Kasumi-1 (cell line): ENCODE measurements at places on chromosomes 2 and 18.

DNA sequence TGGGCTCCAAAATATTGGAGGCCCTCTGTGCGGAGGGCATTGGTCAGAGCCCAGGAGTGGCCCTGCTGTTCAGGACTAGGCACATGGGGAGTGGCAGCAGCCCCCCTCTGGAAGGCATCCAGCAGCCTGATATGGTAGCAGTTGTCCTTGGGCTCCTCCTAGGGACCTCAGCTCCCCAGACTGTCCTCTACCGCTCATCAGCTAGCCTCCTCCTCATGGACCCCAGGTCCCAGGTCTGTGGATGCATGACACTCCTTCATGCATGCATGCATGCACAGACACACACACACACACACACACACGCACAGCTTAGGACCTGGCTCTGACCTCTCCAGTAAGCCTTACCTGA is 15.4 kb upstream of the ATP6V1B1 start:
- no peak for DNase-seq

DNA sequence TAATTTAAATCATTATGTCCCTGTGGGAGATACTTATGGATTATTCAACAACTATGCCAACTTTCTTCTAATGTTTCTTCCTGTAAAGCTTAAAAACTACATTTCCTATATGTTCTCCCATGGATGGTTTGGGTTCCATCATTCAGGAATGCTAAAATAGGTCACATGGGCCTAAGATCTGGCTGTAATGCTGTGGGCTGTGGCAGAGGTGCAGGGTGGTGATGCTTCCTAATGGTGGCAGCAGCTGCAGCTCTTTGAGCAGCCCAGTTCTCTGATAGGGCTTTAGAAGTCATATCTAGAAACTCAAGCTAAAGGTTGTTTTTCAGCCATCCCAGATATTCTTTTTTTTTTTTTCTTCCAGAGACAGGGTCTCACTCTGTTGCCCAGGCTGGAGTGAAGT is 266.1 kb downstream of the ZNF385B start:
- no peak for DNase-seq

GRCh38 chr2:8215982-8216381 is 465.9 kb upstream of the ID2 start:
- DNase-seq = no peak

- DNase-seq = no peak
Observed at GRCh38 chr18:55998801-55999385, 410.9 kb upstream of the TCF4 start.

- DNase-seq = no peak
Observed at GRCh38 chr2:157971702-157972101, 95.6 kb upstream of the ACVR1 start.

- DNase-seq = no peak
Observed at GRCh38 chr2:158266111-158266510, 164.4 kb downstream of the UPP2 start.

DNA sequence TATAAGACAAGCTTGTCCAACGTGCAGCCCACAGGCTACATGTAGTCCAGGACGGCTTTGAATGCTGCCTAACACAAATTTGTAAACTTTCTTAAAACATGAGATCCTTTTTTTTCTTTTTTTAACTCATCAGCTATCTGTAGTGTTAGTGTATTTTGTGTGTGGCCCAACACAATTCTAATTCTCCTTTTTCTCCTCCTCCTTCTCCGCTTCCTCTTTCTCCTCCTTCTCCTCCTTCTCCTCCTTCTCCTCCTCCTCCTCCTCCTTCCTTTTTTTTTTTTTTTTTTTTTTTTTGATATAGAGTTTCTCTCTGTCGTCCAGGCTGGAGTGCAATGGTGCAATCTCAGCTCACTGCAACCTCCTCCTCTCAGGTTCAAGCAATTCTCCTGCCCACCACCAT is 39.3 kb upstream of the GTF2A1L start:
- no peak for DNase-seq

GRCh38 chr2:204363513-204363912 is 181.8 kb upstream of the PARD3B start:
- DNase-seq = no peak

DNA sequence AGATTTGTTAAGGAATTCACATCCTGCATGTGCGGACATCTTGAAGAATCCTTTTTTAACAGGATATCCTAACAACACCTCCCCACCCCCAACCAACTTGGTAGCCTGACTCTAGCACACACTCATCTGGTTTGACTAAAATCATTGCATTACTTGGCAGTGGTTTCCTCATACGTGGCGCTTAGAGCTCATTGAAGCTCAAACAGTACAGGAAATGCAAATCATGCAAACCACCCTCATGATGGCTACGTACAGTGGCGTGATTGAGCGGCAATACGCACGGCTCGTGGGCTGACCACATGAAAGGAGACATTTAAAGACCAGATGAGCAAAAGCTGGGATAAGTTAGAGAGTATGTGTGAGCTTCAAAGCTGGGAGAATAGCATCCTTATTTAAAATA is 336.2 kb downstream of the ZEB2 start:
- DNase-seq = peak; percentile 12

DNA sequence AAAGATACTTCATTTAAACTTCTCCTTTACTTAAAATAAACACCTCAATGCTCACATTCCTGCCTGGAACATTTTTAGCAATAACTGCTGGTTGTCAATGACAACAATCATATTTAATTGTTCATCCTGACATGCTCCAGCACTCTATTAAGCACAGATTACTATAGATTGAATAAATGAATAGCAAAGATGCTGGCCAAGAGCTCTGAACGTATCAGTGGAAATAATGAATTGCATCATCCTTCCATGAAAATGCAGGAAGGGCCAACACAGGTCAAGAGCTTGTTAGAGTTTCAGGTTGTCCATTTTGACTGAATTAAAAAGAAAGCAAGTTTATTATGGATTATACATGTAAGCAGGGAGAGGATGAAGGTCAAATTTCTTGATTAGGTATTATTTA is 994.0 kb downstream of the TSN start:
- DNase-seq = no peak

GRCh38 chr2:26521054-26521912 is 43.4 kb upstream of the OTOF start:
- DNase-seq = peak; percentile 39

DNA sequence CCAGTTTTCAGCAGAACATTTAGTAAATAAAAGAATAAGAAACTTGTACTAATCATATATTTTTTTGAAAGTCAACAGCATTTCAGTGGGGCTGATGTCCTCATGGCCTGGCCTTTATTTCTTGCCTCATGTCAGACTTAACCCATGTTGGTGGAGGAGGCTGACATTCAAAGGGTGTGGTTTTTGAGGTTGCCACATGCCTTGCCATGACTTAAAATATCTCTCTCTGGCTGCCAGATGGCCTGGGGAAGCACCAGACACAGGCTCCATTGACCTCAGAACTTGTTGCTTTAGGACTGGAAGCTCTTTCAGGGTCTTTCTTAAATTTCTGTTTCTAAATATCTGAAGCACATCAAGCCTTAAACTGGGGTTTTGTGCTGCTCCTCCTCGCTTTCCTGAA is 32.5 kb upstream of the CD28 start:
- DNase-seq = peak; percentile 14

DNA sequence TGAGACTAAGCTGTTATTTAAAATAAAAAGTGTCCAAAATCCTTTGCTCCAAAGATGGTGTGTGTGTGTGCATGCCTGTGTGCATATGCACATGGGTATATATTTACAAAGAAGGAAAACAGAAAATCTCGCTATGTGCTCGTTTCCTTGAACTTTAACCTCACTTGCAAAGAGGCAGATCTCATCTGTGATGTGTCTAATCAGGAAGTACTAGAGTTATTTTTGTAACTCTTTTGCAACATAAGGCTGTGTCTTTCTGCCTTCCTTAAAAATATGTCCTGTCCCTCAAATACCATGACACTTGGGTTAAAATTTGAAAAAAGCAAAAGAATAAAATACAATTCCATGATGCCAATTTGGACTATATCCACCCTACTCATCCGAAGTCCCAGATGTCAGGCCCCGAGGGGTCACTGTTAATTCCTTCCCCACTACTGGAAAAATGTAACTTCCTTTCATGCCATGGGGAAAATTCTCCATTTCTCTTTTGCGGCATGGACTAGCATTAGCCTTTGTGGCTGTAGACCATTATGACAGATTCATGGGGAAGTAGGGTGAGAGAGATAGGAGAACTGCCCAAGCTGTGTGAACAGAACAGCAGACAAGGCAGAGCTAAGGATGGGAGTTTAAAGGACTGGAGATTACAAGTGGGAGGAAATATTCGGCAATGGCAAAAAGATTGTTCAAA is 191.3 kb downstream of the MYO1B start:
- peak; percentile 83 for DNase-seq

GRCh38 chr2:203973000-203973399 is 36.4 kb downstream of the ICOS start:
- no peak for DNase-seq

- DNase-seq = no peak
Observed at GRCh38 chr2:70310899-70311298, 9.0 kb upstream of the FAM136A start.

DNA sequence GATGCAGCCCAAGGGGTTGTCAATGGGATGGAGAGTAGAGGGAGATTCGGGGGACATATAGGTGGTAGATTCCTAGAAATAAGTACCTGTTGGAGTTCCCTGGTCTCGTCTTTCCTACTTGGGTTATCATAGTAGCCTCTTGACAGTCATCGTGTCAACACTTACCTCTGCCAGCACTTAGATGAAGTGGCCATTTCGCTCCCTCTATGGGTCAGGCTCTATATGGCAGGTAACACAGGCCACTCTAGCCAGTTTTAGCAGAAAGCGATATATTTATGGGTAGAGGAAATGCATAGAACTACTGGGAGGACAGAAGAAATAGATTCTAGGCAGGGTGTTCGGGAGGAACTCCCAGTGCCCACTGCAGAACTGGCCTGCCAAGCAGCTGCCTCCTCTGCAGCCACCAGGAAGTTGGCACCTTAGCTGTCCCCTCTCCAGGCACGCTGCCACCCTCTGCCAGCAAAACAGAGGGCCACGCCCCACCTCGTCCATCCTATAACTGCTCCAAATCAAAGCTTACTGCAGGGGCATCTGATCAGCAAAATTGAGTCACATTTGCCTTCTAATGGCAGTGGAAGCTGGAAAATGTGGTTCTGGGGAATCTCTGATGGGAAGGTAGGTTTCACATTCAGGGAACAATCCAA is 181.3 kb downstream of the INSIG2 start:
- DNase-seq = no peak

DNA sequence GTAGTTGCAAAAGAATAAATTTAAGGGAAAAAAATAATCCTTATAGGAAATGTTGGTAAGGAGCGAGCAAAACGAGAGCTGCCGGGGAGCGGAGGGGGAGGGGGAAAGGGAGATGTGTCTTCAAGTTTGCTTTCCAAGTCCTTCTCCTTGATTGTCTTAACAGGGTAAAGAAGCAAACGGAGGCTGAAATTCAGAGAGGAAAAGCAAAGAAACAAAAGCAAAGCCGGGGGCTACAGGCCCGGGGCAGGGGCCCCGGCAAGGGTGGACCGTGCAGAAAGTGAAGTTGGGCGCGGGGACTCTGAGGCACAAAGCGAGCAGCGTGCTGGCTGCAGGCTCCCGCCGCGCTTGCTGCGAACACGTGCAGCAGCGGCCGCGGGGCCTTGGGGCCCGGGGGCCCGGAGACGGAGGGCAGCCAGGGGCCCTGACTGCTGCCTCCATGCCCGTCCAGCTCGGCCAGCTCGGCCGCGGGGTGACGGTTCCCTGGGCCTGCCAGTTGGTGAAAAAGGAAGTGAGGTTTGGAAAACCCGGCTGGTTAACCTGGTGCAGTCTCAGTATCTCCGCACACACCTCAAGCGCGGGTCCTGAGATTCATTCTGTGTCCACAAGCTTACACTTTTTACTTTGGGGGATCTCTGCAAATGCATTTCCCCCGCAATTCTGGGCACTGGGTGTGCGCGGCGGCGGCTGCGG is 4.1 kb downstream of the BCL11A start:
- DNase-seq = no peak
